Activated T-helper 17 cell treated with anti-CD3 and anti-CD28 coated beads, Interleukin-2, amount 50 U/mL, for 72 hours (primary cell): ENCODE measurements at places on chromosomes 1 and 21. TPM values are rescaled to one million over a fixed set of nuclear protein-coding genes. Genes with fewer than 3 reads are reported as not detected.

DNA sequence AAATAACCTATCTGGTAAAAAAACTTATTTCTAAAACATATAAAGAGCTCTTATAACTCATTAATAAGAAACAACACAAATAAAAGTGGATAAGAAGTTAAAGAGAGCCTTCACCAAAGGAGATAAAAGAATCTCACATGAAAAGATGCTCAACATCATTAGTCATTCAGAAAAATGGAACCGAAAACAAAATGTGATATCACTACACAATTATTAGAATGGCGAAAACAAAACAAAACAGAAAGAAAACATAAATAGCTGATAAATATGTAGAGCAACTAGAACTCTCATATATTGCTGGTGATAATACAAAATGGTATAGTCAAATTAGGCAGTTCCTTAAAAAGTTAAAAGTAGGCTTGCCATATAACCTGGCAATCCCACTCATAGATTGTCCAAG is 1109.3 kb downstream of the PLA2G4A start:
- H3K36me3 ChIP-seq: no peaks in the 10 kb centered on the region
- H3K4me1 ChIP-seq: no peaks in the 10 kb centered on the region
- H3K27me3 ChIP-seq: no peaks in the 10 kb centered on the region

The ETNK2 gene
- 0.35 TPM for total RNA-seq

The CHIA gene
- not detected for total RNA-seq

GRCh38 chr1:2380816-2381591 is 10.3 kb downstream of the MORN1 start:
- H3K27ac ChIP-seq: no peak overlapping the region
- no peaks in the 10 kb centered on the region for H3K27me3 ChIP-seq
- no peak for ATAC-seq
- H3K4me1 ChIP-seq: no peaks in the 10 kb centered on the region
- no peak overlapping the region for H3K4me3 ChIP-seq
- no peaks in the 10 kb centered on the region for H3K36me3 ChIP-seq

The BMP8A gene
- total RNA-seq: not detected

The IL24 gene
- 4.6 TPM for total RNA-seq

The MFAP2 gene
- not detected for total RNA-seq
